ENCODE measurements at places on chromosomes 12 and 14.

GRCh38 chr12:105761075-105761474 lies 377.7 kb downstream of the NUAK1 start:
- no peak for DNase-seq

GRCh38 chr12:38771871-38772270 lies 133.5 kb downstream of the CPNE8 start:
- no peak for DNase-seq

DNA sequence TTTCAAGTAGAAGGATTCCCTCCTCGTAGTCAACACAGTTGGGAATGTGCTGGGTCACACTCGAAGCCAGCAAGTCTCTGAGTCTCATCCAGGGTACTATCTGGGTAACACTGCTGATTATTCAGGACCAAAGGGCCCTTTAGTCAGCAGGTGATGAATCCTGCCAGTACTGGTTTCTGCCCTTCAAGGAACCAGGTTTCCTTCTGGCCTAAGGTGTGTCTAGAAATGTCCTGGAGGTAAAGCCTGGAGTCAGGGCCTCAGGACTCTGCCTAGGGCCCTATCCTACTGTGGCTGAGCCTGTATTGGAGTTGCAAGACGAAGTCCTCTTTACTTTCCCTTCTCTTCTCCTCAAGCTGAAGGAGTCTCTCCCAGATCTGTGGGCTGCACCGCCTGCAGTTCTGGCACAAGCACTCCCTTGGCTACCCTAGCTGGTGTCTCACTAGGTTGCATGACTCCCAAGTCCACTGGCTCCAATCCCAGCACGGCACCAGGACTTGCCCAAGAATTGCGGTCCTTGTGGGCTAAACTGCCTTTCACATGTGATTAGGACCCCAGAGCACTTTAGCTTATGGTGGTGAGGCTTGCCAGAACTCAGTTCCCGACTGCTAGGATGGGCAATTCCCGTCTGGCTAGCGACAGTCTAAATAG lies 193.7 kb upstream of the PDE3A start:
- DNase-seq: no peak

DNA sequence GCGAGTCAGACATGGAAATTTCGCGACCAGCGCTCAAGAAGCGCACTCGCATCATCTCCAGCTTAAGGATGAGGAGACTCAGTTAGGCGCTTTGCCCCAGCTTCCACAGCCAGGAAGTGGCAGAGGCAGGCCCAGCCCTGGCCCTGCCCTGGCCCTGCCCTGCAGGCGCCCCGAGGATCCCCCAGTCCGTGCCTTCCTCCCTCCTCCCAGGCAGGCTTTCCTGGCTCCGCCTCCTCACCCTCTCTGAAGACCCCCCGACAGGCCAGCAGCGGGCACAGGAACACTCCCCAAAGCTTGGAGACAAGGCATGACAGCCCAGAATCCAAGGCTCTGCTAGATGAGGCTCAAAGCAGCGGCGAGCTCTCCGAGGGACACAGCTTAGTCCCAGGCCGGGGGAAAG lies 25.1 kb downstream of the UBR7 start:
- no peak for DNase-seq

GRCh38 chr14:94769391-94770250 lies at the start of gene GSC:
TSS of gene GSC (minus strand) at chr14:94770113. CDS start at chr14:94770015, 98 bp downstream.
- DNase-seq: peak; percentile 78

GRCh38 chr12:40248585-40249297 lies 23.9 kb downstream of the LRRK2 start:
- DNase-seq: no peak

- peak; percentile 75 for DNase-seq
Measured at GRCh38 chr14:69879175-69880043, at the start of gene SMOC1. TSS of gene SMOC1 (plus strand) at chr14:69879416. CDS start at chr14:69879679, 263 bp downstream.

DNA sequence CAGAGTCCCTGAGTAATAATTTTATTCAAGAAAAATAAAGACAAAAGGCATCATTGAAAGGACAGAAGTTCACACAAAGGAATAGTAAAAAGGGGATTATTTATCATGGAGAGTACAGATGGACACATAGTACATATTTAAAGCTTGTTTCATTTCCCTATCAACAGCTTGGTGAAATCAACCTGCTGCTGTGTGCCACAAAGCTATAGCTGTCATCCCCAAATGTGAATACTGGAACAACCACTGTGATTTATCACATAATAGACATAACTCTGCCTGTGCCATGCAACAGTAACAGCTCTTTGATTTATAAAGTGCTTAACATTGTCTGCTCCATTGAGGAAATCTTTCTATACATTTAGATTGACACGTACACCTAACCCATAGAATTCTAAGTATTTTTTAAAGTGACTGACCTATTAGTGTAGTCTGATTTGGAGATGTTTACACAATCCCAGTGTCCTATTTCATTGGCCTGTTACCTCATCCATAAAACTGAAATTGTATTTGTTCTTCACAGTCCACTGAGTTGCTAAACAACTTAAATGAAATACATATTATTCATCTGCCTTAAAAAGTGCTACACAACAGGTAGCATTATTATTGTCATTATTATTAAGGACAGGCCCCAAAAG lies 3.3 kb downstream of the NEMF start:
- no peak for DNase-seq

DNA sequence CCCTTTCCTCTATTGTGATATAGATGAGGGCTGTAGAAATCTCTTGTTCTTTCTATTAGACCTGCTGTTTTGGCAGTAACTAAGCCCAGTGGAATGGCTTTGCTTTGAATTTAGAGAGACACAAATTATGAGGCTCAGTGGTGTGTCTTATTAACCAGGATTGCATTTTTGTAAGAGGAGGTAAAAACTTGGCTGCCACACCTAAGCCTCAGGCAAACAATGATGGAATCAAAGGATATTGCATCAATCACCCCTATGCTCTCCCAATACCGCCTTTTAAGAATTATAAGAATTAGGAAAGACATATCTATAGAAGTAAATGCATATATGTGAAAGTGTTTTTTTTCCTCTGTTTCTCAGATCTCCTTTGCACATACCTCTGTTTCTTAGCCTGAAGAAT lies 63.3 kb downstream of the ACSS3 start:
- no peak for DNase-seq

DNA sequence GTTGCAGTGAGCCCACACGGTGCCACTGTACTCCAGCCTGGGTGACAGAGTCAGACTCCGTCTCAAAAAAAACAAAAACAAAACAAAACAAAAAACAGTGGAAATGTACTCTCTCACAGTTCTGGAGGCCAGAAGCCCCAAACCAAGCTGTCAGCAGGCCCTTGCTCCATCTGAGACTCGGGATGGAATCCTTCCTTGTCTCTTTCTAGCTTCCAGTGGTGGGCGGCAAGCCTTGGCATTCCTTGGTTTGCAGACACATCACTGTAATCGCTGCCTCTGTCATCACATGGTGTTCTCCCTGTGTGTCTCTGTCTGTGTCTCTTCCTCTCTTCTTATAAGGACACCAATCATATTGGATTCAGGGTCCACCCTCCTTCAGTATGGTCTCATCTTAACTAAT lies 6.4 kb downstream of the TNS2 start:
- DNase-seq: no peak

DNA sequence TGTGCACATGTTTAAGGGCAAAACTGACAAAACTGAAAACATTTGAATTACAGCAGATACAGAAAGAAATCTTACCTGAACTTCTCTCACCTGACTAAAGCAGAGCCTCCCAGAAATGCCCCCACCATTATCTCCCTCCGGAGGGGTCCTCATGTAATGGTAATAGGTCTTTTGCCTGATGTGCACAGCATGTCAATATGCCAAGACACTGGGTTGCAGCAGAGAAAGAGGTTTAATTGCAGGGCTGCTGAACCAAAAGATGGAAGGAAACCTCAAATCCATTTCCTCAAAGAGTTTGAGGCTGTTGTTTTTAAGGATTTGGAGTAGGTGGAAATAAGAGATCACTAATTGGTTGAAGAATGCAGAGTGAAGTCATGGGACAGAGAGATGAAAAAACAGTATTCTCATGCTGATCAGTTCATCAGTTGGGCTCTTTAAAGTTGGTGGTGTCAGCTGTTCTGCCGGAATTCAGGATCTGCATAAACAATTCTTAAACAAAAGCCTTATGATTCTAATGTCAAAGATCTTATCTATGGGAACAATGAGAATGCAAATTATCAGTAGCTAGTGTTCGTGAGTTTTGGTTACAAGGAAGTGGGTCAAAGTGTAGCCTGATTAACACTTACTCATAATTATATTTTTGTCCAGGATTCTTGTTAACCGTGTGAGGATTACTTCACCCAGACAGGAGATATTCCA lies 18.2 kb downstream of the ANG start:
- DNase-seq: no peak

- no peak for DNase-seq
Measured at GRCh38 chr12:132161036-132161781, 17.0 kb downstream of the NOC4L start.

DNA sequence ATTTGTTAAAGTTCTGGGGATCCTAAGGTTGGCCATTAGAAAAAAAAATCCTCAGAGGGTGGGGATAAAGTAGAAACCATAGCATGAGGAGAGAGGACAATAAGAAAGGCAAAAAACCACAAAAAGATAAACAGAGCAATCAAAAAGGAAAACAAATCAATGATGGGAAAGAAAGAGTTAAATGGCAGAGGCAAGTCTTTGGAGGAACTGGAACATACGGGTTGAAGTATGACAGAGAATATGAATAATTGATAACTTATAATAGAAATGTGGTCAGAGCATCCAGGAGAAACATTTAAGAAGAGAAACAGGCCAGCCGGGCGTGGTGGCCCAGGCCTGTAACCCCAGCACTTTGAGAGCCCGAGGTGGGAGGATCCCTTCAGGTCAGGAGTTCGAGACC lies 17.8 kb upstream of the SALL2 start:
- no peak for DNase-seq

- DNase-seq: no peak
Measured at GRCh38 chr12:112025808-112026375, 12.7 kb downstream of the ERP29 start.
